ENCODE measurements at places on chromosomes 1 and 21.
A peak's percentile ranks its signal among the peaks of the same experiment; 100 is the strongest.

- peak; percentile 8 for DNase-seq
Observed at GRCh38 chr1:50735443-50735842, 224.6 kb downstream of the FAF1 start.

DNA sequence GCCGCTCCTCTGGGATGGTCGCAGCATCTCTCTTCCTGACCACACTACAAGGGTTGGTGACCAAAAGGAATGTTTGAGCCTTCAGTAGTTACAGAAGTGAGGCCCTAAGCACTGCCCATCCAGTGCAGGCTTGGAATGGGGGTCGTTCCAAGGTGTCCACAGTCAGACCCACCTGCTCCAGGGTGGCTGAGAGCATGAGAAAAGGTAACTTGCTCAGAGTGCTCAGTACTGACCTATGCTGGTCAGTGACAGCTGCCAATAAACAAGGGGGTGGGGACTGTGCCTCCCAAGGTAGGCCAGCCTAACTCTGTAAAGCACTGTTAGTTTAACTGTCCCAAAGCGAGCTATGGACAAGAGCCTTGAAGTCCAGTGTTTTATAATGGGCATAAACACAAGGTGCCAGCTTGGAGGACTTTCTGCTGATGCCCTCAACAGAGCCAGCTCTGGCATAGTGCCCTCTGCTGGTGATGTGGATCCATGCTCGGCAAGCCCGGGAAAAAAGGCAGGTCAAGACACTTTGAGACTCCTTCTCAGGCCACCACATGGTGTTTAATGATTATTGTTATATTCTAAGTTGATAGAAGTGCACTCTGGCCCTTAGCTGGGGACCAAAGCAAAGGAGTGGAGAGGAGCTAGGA lies 78.1 kb upstream of the DNAH14 start:
- peak; percentile 44 for DNase-seq

DNA sequence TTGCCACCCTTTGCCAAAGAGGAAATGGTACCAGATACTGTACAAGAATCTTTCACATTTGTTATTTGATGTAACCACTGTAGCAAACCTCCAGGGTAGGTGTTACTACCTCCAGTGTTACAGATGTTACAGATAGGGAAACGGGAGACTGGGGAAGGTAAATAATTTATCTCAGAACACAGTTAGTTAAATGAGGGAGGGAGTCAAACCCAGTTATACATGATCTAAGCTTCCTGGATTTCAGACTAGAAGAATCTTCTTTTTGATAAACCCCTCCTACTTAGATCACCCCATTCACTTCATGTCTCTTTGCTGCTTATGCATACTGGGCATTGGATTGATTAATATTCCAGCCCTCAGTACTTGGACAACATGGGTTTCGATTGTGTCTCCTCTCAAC lies 276.4 kb downstream of the HHAT start:
- no peak for DNase-seq

DNA sequence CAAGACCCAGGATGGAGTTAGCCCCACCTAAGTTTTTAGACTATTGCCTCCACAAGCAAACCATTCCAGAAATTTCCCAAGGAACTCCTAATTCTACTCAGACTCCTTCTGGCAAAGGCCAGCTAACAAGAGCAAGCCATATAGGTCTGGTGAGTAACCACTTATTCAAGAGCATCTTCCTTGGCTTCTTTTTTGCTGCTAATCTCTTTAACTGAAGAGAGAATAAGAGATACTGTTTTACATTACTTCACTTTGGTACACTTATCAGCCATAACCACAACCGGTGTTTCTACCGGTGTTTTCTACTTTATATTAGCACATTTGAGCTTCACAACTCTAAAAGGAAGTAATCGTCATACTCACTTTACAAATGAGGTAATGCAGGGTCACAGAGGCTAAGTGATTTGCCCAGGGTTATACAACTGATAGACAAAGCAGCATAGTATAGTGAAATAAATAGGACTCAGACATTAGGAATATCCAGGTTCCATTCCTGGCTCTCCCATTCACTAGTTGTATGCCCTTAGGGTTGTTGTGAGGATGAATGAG lies 1.7 kb upstream of the EPS15 start:
- DNase-seq: peak; percentile 66

DNA sequence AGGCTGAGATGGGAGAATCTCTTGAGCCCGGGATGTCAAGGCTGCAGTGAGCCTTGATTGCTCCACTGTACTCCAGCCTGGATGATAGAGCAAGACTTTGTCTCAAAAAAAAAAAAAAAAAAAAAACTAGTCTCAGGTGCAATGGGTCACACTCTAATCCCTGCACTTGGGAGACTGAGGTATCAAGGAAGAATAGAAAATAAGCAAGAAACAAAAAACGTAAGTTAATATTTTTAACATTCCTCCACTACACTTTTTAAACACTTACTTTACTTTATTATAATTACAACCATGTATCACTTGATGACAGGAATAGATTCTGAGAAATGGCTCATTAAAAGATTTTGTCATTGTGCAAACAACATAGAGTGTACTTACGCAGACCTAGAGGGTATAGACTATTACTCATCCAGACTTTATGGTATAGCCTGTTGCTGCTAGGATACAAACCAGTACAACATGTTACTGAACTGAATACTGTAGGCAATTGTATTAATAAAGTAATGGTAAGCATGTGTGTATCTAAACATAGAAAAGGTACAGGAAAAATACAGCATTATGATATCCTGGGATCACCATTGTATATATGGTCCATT lies 1244.1 kb upstream of the ADGRL4 start:
- no peak for DNase-seq

DNA sequence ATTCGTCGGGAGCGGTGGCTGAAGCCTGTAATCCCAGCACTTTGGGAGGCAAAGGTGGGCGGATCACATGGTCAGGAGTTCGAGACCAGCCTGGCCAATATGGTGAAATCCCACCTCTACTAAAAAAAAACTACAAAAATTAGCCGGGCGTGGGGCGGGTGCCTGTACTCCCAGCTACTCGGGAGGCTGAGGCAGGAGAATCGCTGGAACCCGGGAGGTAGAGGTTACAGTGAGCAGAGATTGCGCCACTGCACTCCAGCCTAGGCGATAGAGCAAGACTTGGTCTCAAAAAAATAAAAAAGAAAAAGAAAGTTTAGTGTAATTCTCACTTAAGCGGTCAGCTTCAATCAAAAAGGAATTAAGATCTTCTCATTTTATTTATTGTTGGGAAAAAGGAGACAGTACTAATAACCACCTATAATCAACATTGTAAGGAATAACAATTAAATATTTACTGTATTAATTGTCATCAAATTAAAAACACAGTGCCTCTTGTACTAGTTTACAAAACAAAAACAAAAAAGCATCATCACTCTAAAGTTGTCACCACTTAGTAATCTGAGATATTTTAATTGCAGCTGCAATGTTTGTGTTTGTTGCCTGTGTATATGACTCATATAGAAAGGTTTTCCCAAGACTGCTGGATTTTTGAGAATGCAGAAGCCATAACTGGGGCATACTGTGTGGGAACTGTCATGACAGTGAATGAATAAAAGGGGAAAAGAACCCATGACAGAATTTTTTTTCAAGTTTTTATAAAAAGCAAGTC lies 3.7 kb downstream of the FBXO42 start:
- DNase-seq: no peak

GRCh38 chr1:18972531-18972930 lies 16.1 kb upstream of the IFFO2 start:
- peak; percentile 62 for DNase-seq

- DNase-seq: no peak
Observed at GRCh38 chr1:154186852-154187501, 4.9 kb downstream of the TPM3 start.

GRCh38 chr1:174217248-174217647 lies 57.9 kb downstream of the RABGAP1L start:
- DNase-seq: no peak

- no peak for DNase-seq
Observed at GRCh38 chr1:72034827-72035226, 247.5 kb downstream of the NEGR1 start.

DNA sequence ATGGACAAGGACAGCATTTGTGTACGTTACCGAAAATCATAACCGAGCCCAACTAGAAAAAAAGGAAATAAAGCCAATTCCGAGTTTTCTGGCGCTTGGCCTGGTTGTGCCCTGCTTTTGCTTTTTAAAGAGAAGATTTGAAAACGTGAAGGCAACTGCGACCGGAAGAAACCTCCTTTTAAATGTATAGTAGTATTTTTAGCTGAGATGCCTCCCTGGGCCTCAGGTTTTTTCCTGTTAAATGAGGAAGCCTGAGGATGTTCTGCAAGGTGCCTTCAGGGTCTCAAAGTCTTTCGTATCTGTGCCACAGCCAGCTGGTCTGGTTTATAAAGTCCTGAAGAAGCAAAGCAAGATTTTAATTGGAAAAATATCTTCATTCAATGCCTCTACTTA lies 371 bp upstream of the ODF2L start:
- no peak for DNase-seq

- DNase-seq: no peak
Observed at GRCh38 chr1:8378178-8378577, 60.3 kb downstream of the SLC45A1 start.

DNA sequence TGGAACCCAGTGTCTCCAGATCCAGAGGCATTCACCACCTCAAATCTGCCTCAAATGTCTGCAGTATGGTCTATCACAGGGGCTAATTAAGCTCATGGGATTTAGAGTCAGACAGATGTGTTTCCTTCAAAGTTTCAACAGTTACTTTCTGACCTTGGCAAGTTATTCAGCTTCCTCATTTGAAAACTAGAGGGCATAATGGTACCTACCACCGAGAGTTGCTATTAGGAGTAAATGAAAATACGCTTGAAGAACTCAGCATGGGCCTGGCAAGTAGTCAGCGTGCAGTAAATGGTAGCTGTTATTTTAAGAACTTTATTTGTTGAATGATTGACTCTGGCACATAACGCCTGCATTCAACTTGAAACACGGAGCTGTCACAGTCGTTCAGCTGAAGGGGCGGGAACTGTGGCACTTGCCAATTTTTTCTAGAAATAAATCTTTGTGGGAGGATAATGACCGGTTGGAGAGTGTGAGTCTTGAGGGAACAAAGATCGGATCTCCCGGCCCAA lies 1.2 kb upstream of the CAP1 start:
- peak; percentile 53 for DNase-seq

DNA sequence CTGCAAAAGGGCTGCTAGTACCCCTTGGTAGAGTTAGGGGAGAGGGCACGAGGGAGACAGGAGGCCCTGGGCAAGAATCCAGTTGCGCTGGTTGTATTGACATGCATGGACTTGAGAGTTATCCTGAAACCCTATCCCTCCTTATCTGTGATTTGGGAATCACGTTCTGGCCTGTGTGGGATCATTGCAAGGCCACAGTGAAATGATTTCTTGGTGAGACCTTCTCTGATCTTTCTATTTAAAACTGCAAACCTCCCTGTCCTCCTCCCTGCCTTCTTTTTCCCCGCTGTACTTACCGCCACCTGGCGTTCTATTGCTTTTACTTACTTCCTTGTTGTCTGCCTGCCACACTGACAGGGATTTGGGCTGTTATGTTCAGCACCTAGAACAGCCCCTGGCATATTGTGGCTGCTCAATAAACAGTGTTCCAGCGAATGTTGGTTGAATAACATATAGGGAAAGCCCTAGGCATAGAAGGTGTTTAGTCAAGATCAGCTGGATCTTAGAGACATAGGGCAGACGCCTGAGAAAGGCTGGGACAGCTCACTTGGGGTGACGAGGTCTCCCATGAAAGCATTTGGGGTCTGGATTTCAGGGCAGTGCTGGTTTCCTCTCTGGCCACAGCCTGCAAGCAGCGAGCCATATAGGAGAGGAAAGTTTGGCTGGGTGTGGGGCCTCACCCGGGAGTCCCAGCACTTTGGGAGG lies 25.6 kb downstream of the ALPL start:
- DNase-seq: peak; percentile 12

- DNase-seq: peak; percentile 43
Observed at GRCh38 chr1:42955311-42956063, 3.2 kb downstream of the SLC2A1 start.

- no peak for DNase-seq
Observed at GRCh38 chr21:33230545-33231324, 997 bp downstream of the IFNAR2 start.

DNA sequence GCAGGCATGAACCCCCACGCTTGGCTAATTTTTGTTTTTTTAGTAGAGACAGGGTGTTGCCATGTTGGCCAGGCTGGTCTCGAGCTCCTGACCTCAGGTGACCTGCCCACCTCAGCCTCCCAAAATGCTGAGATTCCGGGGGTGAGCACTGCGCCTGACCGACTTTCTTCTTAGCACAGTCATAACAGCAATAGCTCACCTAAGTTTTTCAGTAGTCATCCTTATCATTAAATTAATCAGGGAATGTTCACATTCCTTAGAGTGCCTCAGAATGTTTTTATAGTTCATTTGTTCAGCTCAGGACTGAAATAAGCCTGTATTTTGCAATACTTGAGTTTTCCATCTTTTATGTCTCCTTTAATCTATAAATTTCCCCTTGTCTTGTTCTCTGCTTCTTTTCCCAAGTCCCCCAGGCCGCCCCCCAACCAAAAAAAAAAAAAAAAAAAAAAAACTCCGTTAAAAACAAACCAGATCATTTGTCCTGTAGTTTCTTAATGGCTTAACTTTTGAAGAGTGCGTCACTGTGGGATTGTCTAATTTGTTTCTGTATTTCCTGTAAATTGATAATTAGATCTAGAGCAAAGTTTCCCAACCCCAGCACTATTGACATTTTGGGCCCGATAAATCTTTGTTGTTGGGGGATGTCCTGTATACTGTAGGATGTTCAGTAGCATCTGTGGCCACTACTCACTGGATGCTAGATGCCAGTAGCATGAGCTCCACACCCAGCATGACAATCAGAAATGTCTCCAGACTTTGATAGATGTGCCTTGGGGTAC lies 120.7 kb downstream of the ITSN1 start:
- no peak for DNase-seq

DNA sequence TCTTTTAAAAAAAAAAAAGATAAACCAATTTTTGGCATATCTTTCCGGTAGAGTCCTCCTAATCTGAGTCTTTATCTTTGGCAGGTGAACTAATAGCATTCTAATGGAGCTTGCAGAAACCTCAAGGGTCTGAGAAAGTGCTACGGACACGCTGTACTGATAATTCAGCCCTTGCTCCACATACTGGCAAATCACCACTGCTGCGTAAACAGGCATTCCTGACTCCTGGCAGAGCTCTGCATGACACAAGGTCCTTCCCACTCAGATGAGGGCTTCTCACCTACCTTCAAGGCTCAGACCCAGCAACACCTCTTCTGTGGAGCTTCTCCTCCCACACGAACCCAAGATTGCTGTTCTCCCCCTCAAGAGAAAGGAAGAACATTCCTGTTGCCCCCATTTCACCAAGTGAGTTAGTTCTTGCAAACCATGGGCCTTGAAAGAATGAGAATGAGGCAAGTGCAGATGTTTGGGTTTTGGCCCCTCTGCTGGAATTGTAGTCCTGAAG lies 48.0 kb downstream of the LYST start:
- DNase-seq: no peak

Data from CD4-positive, alpha-beta T cell treated with Interleukin-12 subunit alpha and Interleukin-12 subunit beta, for 1 hour (primary cell).